ENCODE measurements at places on chromosomes 11 and 22. TPM values are rescaled to one million over a fixed set of nuclear protein-coding genes. Genes with fewer than 3 reads are reported as not detected.

The PKNOX2 gene
- not detected for total RNA-seq

The LINC01488 gene
- not detected for total RNA-seq

The SLC22A9 gene
- total RNA-seq = not detected

The OR4D5 gene
- total RNA-seq = not detected

The DDIAS gene
- 0.26 TPM for total RNA-seq

The OR51E2 gene
- not detected for total RNA-seq

The CHRDL2 gene
- not detected for total RNA-seq

The SCN3B gene
- total RNA-seq = 0.64 TPM

The DGAT2 gene
- 2.6 TPM for total RNA-seq

The KCNK4 gene
- total RNA-seq = not detected

The AIFM3 gene
- 2.8 TPM for total RNA-seq

The TSPAN32 gene
- not detected for total RNA-seq
